NCI-H187 (cell line): ENCODE measurements at places on chromosomes 5 and 9.

DNA sequence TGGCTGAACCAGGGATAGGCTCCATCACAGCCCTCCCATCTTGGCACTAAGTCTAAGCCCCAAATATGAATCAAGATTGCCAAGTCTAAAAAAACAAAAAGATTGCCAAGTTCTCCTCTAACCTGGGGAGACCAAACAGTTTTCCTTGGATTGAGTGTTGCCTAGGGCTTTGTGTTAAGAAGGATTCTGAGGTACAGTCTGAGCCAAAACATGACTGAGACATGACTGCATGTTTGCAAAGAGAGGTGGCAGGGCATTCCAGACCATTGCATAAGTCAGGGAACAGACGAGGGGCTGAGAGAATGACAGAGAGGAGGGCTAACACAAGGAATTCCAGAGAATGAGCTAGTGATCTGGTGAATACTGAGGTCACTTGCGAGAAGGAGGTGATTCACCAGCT is 11.4 kb downstream of the LAMC3 start:
- DNase-seq = no peak

DNA sequence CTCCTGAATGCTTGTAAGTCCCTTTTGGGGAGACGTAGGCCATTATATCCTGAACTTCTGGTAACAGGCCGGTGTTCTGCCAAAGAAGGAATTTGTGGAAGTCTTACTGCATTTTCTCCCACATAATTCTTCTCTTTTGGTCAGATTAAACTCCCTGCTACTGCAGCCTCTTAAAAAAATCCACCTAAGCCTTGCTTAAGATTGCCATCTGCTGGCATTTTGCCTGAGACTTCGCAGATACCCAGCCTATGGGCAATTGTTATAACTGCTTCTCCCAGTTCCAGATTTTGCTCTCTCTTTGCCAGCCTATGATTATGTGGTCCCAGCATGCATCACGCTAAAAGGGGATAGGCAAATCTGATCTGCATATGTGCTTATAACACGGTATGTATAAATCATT is 391.6 kb upstream of the CHD1 start:
- no peak for DNase-seq

GRCh38 chr5:168179192-168179593 is 112.3 kb upstream of the WWC1 start:
- DNase-seq = no peak

DNA sequence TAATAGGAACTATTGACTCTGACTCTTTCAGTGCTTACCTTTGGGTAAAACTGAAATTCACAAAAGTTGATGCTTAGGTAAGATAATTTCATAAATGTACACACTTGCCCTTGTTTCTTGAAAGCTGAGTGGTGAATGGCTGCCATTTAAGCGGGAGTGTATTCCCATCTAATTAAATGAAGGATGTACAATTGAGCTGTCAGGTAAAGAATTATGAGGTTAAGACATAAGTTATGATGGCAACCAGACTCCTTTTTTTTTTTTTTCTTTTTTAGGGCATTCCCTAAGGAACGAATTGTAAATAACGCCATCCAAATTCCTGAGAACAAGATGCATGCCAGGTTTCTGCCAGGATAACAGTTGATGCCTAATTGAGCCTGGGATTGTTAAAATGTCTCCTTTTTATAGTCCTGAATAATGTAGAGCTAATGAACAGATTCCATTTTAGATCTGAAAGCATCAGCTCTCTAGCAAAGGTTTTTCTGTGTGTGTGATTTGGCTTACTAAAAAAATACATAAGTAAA is 199.7 kb downstream of the ISL1 start:
- DNase-seq = no peak

DNA sequence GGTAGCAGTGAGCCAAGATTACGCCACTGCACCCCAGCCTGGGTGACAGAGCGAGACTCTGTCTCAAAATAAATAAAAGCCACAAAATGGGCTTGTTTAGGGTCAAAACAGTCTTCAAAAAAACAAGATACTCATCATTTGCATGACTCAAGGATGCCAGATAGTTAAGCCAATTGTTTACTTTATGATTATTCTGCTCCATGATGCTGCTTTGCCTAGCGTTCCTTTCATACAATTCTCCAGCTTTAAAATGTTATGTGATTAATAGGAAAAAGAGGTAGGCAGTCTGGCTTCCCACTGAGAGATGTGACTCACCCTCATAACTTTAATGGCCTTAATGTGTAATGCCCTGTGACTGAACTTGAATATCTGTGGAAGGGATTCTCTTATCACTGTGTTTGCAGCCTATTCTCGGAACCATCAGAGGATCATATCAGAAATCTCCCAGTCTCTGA is 364.6 kb upstream of the TRPC7 start:
- no peak for DNase-seq

DNA sequence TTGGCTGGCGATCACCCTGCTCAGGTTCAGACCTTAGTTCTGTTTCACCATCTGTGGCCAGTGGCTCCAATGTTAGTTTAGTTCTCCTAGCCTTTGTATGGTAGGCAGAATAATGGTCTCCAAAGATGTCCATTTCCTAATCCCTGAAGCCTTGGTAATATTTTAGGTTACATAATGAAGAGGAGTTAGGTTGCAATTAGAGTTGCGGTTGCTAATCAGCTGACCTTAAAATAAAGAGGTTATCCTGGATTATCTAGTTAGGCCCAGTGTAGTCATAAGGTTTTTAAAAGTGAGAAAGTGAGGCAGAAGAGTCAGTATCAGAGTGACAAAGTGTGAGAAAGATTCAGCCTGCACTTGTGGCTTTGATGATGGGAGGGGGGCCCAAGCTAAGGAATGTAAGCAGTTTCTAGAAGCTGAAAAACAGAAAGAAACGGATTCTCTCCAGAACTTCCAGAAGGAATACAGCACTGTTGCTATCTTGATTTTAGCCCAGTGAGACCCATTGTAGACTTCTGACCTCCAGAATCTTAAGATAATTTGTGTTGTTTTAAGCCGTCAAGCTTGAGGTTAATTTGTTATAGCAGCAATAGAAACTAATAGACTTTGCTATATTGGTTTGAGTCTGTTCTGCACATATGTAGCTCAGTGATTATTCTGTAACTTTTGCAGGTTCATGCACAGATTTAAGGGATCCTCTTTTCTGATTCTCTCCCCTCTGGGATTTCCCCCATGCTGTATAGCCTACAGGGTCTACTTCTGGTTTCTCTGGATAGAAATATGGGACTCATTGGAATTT is 21.6 kb downstream of the LNPEP start:
- DNase-seq = no peak

GRCh38 chr9:108412755-108413154 is 443.0 kb downstream of the ACTL7B start:
- no peak for DNase-seq

DNA sequence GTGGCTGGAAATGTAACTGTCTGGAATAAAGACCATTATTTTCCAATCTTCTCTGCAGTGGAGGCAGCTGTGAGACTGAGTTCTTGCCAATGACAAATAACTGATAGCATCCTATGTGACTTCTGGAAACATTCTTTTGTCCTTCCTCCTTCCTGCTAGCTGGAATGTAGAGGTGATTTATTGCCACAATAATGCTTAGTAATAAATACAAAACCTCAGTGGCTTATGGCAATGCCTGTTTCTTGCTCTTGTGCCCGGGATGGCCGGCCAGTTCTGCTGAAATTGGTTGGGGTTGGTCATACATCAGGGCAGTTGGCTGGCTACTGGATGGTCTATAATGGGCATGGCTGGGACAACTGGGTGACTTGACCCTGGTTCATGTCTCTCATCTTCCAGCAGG is 12.2 kb upstream of the TEX48 start:
- DNase-seq = no peak

DNA sequence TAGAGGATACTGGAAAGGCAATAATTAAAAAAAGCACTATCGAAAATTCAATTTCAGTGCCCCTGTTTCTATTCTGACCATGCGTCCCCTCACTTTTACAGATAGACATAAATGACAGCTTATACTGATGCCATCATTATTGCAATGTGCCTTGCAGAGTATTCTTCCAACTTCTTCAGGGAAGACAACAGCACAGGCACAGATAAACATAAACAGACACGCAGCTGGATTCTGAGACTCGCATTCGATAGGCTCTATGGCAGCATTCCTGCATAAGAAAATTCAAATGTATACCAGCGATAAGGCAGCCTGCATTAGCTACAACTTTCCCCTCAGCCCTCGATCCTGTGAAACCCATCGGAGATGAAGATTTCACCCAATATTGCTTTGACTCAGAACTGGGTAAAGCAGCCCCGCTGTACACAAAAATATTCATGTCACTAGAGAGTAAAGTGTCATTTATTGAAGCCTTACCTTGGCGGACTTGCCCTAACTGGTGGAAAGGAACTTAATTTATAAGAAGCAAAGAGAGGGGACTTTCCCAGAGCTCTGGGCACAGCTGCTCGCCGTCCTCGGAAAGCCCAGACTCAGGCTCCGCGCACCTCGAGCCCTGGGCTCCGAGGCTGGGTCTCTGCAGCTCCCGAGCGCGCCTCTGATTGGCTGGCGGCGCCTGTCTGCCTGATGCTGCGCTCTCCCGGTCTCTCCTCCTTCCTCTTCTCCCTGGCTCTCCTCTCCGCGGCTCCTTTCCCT is at the start of gene CDH18:
Gene CDH18 (minus strand): TSS at position 589 of the 750 bp plus-strand sequence. CDS start 149,214 bp downstream, outside the sequence.
- DNase-seq = no peak

DNA sequence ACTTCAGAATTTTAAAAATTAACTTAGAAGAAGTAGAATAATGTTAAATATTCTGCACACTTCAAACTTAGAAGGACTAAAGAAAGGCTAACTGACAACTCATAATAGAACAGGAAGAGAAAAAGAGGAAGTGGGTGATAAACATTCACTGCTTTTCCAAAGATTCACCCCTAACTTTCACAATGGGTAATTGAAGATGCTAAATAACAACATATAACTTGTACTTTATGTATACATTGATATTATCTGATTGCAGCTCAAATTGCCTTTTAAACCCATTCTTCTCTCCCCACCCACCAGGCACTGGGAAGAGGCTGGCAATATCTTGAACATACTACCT is 376.6 kb downstream of the EFNA5 start:
- DNase-seq = no peak

GRCh38 chr9:129495620-129496472 is 125.1 kb downstream of the C9orf50 start:
- DNase-seq = peak; percentile 80

- no peak for DNase-seq
Observed at GRCh38 chr9:123562844-123563346, 206.9 kb downstream of the CRB2 start.

DNA sequence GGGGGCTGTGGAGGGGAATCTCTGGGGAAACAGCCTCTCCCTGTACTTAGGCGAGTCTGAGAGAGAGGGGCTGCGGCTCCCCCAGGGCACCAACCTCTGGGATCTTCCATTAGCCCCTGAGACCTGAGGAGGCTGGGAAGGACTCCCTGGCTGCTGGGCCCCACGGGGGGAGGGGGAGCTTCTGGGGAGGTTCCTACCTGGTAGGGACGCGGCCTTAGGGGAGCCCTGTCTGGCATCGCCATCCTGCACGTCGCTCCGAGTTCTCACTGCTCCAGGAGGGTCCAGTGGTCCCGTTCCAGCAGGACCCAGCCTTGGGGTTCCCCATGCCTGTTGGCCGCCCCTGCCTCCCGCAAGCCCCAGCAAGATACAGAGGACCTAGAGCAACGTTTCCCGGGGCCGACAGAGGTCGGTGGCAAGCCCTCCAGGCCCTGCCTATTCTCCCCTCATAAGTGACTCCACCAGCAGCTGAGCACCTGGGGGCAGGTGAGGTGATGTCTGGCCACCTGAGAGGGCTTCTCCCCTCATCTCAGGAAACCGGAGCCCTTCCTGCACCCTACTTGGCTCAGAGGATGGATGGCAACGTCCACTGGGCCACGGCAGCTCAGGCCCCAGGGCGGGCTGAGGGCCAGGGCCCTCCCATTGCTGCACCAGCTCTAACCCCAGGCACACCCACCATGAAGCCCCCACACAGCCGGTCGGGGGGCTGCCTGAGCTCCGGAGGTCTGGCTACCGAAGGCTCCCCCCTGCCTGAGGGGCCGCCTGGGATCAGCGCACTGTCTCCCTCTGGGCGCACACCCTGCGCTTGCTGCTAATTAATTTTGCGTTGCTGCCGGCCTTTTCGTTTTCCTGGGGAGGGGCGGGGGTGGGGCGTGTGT is 22.5 kb downstream of the TPPP start:
- no peak for DNase-seq

DNA sequence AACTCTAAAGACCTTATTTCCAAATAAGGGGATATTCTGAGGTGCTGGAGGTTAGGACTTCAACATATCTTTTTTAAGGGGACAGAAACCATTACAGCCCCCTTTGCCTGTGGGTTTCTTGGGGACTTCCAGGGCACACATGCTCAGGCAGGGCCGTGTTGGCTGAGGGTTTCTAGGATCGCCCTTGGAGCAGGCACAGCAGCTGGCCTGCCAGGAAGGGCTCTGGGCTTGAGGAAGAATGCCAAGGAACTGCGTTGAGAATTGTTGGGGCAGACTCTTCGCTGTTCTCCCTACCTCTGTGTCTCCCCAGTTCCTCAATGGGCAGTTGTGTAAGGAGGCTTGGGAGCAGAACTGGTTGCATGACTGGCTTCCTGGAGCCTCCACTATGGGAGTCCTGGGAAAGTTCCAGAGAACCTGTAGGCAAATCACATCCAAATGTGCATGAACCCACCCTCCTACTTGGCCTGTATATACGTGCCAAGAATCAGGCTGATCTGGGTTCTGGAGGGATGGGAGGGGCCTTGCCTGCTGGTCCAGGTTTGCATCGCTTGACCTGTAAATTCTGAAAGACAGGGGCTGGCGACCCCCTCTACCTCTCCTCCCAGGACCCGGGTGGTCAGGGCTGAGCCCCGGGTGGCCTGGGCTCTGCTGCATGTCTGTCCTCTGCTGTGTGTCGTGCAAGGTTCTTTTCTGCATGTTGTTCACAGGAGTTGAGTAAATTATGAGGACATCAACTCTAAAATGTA is 65.5 kb downstream of the HSPA4 start:
- no peak for DNase-seq

DNA sequence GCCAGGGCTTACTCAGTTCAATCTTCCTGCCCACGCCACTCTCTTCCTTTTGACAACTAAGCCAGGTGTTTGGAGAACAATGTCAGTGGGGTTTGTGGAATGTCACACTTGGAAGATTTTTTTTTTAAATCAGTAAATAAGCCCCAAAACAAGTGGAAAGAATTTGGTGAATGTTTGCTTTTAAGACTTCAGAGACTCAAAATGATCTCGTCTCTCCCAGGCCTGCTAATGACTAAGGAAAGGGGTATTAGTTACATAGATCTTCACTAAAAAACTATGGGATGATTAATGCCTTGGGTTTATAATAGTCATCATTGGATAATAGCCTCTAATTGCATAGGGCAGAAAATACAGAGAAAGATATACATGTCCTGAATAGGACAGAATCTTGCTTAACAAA is 166.4 kb downstream of the DMRT2 start:
- no peak for DNase-seq
